ENCODE measurements at places on chromosomes 1 and 21.
A peak's percentile ranks its signal among the peaks of the same experiment; 100 is the strongest.

DNA sequence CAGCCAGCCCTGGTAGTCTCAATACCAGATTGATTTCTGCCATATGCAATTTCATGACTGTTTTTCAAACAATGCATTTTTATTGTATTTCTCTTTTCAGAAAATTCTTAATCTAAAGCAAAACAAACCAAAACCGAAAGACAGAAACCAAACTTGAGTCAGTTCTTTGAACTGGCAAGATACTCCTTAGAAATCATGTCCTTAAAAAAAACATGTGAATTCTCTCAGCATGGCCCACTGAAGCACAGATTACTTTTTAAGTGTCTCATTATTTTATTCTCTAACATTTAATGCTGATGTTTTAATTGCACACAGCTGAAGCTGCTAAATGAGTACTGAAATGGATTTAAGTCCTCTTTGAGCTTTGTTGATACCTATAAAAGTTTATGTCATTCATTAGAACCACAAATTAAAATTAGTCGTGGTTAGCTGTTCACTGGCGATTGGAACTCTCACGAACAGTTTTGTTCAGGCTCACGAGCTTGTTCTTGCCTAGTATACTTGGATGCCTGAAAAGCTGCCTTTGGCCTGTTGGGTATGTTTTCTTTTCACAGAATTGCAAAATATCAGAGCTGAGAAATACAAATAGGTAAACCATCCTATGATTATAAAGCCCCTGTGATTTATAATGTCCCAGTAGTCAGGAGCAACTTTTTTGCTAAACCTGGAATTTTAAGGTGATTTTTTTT, 87.5 kb downstream of the CAMTA1 start:
- DNase-seq, result no peak

- no peak for DNase-seq
Observed at GRCh38 chr21:15839601-15840000, 109.8 kb downstream of the USP25 start.

GRCh38 chr1:223819730-223820514, 25.8 kb downstream of the TP53BP2 start:
- no peak for DNase-seq

GRCh38 chr1:194279975-194280374, 1093.6 kb upstream of the B3GALT2 start:
- no peak for DNase-seq

DNA sequence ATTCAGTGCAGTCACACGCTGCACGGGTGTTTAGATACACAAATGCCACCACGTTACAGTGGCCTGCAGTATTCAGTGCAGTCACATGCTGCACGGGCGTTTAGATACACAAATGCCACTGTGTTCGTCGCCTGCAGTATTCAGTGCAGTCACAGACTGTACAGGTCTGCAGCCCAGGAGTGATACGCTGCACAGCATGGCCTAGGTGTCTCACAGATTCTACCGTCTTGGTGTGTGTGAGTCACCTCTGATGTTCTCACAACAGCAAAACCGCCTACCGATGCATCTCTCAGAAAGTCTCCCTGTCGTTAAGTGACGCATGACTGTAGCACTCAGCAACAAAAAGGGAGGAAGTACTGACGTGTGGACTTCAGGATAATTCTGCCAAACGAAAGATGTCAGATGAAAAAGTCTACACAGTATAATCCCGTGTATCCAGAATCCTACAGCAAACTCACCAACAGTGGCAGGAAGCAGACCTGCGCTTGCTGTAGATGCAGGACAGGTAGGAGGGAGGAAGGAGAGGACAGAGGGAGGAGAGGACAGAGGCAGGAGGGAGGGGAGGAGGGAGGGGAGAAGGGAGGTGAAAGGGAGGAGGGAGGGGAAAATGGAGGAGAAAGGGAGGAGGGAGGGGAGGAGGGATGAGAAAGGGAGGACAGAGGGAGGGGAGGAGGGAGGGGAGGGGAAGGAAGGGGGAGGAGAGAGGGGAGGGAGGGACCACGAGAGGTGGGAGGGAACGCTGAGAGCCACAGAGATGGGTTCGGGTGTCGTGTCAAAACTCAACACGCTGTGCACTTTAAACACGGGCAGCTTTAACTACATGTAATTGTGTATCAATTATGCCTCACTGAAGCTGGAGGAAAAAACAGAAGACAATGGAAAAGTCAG, 36.3 kb upstream of the PCBP3 start:
- DNase-seq, result no peak

DNA sequence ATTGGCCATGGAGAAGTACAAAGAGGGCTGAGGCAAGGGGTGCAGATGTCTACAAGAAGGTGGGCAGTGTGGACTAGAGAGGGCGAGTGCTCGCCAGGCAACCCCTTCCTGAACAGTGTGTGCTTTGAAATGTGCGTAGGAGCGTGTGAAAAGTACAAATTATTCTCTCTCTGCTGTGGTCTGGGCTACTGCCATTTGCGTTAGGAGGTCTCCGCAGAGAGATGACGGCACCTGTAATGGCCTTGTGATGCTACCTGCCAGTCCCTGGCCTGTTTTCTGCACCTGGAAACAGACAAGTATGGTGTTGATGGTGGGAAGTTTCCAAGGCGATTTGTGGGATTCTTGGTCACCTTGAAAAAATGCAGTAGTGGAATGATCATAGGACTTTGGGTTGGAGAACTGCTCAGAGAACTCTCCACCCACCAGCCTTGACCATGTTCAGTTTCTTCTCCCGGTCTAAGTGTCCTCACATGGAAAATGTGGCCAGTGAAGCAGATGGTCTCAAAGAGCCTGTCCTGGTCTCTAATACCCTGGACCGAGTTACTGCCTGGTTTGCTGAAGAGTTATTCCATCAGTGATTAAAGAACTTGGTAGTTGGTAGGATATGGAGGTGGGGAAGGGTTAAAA, 74.5 kb downstream of the MRPS6 start:
- DNase-seq, result no peak

DNA sequence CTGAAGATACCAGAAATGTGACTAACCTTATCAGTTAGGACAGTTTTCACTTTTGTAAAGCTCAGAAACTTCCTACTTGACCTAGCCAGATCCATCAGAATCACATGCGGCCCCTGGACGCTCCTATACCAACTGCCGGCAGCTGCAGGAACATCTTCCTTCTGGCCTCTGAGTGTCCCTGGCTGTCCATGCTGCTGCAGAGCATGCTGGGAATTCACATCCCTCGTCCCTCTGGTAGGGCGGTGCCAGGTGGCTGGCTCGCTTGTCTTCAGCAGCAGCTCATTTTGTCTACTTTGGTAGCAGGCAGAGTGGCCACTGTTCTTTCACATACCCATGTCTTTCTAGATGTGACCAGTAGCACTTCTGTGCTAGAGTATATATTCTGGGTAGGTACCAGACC, 34.4 kb downstream of the HHAT start:
- no peak for DNase-seq

GRCh38 chr1:68459091-68459490, 9.3 kb upstream of the RPE65 start:
- no peak for DNase-seq

DNA sequence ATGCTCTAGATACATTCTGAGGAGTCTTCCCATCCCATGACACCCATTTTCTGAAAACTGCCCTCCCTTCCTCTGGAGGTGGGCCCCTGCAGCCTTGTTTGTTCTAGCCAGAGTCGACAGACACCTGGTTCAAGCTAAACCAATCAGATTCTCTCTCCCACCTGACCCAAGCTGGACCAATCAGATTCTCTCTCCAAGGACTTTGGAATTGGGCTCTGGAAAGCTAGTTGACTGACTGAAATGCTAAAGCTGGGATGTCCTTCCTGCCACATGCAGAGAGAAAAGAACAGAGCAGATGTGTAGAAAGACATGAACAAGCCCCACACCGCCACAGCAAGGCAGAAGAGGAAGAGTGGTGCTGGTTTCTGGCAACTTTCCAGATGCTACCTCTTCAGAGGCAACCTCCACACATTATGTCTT, 24.6 kb downstream of the ASAP3 start:
- no peak for DNase-seq

DNA sequence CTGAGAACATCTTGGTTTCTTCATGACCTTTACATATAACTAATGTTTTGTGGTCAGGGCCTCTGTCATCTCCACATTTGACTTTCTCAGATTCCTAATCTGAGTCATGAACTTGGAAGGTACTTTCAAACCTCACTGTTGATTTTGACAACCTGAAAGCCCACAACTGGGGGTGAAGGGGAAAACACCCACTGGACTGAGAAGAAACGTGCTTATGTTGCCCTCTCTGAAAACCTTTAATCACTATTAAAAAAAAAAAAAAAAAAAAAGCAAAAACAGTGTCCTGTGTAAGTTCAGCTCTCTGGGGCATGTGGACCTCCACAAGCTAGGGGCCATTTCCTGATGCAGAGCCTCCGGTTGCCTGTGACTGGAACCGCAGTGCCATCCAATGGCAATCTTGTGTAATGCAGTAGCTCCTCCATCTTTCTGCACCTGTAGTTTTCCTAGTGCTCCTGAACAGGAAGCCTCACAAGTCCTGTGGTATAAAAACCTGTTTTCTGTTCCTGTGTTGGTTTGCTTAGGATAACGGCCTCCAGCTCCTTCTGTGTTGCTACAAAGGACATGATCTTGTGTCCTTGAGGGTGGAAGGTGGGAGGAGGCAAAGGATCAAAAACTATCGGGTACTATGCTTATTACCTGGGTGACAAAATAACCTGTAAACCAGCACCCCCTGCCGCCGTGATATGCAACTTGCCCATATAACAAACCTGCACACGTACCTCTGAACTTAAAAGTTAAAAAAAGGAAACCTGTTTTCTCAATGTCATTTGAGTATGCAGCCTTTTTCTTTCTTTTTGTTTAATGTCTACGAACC, 124.5 kb downstream of the ZNF648 start:
- DNase-seq, result peak; percentile 77

DNA sequence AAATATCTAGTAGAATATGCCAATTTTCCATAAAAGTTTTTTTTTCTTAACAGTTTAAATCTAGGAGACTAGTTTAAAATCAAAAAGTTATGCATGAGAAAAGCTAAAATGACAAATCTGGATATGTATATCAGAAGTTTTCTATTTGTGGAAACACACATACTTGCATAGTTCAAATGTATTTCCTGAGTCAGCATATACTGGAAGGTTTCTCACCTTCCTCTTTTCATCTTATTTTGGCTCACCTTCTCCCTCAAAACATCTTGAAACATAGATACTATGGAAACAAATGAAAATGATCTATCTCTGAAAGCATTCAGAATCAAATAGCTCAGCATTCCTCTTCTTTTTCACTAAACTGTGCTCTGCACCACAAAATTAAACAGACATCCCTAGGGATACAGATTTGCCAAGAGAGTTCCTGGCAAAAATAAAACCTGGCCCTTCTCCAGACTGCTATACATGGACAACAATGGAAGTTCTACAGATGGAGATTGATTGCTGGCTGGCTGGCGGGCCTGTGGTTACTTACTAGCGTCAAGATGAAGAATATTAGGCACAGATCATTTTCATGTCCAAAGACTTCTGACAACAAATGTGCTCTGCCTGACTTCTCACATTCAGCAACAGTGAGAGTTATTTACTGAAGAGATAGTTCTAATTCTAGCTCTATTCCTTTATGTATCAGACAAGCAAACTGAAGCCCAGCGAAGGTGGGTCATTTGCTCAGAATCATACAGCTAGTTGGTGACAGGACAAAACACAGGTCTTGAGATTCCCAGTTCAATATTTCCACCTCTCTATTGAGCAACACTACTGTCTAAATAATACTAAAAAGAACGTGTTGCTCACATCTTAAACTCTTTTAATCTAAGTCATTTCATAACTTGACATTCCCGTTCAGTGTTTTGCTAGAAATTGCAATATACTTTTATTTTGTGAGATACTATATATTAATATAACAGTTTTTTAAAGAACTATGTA, 26.6 kb downstream of the DIPK1A start:
- DNase-seq, result no peak

DNA sequence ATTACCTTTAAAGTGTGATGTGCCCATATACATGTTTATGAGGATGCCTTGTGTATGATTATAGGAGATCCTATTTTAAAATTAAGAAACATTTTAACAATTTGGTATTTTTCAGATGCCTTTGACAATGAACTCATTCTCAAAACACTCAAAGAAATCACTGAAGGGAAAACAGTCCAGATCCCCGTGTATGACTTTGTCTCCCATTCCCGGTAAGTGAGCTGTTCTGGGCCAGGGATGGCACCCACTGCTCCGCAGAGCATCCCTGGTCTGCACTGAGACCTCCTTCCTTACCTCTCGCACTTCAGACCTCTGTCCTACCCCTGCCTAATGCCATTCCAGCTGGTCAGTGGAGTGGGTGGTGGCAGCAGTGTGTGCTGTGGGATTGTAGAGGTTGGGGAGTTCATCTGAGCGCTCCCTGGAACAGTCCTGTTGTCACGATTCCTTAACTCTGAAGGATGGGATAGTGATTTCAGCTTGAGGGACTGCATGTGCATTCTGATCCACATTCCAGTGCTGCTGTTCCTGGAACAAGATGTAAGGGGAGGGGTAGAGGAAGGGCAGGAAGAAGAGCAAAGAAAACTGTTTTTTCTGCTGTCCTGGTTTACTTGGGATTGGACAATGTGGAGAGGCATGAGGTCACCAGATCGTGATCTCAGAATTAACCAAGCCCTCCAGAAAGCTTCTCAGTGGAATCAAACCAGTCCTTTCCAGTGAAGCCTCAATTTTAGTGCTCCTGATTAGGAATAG, 63.9 kb downstream of the UCK2 start:
- no peak for DNase-seq

- no peak for DNase-seq
Observed at GRCh38 chr1:1309251-1310108, 1.1 kb downstream of the PUSL1 start.

DNA sequence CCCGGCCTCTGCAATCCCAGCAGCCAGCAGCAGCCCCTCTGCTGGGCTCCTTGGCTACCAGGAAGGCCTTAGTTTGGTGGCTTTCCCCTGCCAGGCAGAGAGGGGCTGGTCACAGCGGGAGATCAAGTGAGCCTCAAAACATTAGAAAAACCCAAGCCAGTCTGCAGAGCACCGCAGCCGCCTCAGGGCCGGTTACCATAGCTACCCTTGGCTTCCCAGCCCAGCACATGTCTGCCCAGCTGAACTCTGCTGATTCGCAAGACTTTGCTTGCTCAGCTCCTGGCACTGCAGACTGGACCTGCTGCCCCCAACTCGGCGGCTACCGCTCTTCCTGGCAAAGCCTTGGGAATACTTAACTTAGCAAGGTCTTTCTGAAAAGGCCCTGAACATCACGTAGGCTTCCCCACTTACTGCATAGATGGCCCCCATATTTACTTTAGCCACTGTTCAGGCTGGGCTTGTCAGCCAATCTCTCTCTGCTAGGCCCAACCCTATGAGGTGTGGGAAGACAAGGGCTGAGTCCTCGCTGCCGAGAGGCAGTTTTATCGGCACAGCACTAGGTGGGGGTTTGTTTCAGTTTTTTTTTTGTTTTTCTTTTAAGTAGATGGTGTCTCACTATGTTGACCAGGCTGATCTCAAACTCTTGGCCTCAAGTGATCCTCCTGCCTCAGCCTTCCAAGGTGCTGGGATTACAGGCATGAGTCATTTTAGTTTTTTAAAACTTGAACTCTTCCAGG, 28.6 kb upstream of the PLEKHG5 start:
- DNase-seq, result no peak

DNA sequence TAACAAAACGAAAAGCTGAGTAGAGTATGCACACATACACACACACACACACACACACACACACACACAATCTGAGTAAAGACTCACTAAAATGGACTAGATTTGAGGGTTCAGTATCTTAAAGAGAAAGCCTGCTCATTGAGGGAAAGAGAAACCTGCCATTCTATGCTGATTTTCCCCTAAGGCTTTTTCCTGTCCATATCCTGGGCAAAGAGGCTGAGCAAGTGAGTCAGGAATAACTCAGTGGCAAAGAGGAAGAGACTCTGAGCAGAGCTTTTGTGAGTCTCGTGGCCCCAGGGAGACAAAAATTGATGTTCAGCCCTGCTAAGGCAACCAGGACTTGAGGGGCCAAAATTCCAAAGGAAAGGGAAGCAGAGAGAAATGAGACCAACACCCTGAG, 37.3 kb upstream of the RUNX1 start:
- no peak for DNase-seq
